Posterior cingulate gyrus (tissue), 11 donors: ENCODE measurements at places on chromosomes 13 and 19.

DNA sequence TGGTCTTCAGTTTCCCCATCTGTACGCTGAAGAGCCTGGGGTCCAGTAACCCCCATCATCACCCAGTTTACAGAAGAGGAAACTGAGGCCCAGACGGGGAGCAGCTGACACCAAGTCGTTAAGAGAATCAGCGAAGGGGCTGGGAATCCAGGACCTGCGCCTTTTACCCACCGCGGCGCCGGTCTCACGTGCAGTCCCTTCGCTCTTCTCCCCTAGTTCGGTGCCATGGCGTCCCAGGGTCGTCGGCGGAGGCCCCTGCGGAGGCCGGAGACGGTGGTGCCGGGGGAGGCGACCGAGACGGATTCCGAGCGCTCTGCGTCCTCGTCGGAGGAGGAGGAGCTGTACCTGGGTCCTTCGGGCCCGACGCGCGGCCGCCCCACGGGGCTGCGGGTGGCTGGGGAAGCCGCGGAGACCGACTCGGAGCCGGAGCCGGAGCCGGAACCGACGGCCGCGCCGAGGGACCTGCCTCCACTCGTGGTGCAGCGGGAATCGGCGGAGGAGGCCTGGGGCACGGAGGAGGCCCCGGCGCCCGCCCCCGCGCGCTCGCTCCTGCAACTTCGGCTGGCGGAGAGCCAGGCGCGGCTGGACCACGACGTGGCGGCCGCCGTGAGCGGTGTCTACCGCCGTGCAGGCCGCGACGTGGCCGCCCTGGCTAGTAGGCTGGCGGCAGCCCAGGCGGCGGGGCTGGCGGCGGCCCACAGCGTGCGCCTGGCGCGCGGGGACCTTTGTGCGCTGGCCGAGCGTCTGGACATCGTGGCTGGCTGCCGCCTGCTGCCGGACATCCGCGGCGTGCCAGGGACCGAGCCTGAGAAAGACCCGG lies 698 bp downstream of the BLOC1S3 start:
- no peak for DNase-seq

DNA sequence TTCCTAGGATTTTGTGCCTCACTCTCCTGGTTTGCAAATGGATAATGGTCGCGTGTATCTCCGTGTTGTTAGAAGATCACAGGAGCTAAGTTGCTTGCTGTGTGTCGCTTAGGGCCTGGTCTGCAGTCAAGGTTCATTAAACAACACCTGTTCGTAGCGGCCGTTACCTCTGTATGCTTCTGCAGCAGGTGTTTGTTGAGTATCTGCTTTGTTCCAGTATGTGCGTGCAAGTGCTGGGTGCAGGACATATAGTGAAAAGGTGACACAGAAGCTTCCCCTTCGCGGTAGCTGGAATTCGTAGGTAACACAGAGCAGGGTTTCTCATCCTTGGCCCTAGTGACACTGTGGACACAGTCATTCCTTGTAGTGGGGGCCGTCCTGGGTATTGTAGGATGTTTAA lies 5.4 kb downstream of the MED25 start:
- no peak for DNase-seq

DNA sequence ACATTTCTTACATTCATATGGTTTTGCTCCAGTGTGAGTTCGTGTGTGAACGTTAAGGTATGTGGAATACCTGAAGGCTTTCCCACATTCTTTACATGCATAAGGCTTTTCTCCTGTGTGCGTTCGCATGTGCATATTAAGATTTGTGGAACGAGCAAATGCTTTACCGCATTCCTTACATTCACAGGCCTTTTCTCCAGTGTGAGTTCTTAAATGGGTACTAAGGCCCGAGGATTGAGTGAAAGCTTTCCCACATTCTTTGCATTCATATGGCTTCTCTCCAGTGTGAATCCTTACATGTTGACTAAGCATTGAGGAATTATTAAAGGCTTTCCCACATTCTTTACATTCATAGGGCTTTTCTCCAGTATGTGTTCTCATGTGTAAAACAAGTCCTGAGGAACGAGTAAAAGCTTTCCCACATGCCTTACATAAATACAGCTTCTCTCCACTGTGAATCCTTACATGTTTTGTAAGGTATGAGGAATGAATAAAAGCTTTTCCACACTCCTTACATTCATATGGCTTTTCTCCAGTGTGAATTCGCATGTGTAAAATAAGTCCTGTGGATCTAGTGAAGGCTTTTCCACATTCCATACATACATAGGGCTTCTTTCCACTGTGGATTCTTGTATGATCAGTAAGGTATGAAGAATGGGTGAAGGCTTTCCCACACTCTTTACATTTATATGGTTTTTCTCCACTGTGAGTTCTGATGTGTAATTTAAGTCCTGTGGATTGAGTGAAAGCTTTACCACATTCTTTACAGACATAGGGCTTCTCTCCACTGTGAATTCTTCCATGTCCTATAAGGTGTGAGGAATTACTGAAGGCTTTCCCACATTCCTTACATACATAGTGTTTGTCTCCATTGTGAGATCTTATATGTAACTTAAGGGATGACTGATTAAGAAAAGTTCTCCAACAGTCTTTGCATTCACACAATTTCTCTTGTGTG lies 10.7 kb downstream of the ZNF846 start:
- no peak for DNase-seq

GRCh38 chr19:27775395-27775794 lies 1437.6 kb downstream of the UQCRFS1 start:
- DNase-seq = no peak
